Lower leg skin (tissue), 4 donors: ENCODE measurements at places on chromosomes 16 and 17.

- DNase-seq = no peak
Measured at GRCh38 chr17:77677630-77678029, 280.9 kb upstream of the TNRC6C start.

GRCh38 chr16:60651346-60651745, 1384.9 kb downstream of the CDH8 start:
- no peak for DNase-seq

GRCh38 chr16:48295488-48296281, 48.3 kb upstream of the ABCC11 start:
- DNase-seq = no peak

DNA sequence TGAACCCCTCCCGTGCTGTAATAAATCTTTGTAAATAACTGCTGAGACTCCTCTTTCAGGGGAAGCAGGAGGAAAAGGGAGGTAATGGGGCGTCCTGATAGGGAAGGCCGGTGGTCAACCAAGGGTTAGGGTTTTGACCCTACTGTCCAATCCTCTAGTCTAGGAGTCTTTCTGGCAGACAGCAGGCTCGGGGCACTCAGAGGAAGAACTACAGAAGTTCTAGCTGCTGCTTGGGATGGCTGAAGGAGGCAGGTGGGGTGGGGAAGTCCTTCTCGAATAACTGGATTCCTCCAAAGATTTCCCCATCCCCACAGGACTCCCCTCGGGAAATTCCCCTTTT, 387 bp upstream of the STARD3 start:
- no peak for DNase-seq

DNA sequence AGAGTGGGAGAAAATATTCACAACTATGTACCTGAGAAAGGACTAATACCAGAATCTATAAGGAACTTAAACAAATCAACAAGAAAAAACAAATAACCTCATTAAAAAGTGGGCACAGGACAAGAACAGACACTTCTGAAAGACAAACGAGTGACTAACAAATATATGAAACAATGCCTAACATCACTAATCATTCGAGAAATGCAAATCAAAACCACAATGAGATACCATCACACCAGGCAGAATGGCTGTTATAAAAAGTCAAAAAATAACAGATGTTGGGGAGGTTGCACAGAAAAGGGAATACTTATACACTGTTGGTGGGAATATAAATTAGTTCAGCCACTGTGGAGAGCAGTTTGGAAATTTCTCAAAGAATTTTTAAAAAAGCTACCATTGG, 83.5 kb upstream of the WSCD1 start:
- no peak for DNase-seq
